Kasumi-1 (cell line): ENCODE measurements at places on chromosomes 3 and 15.
A peak's percentile ranks its signal among the peaks of the same experiment; 100 is the strongest.

- no peak for DNase-seq
Measured at GRCh38 chr15:60905587-60905986, 323.5 kb downstream of the RORA start.

GRCh38 chr3:50164984-50165909 lies 10.1 kb downstream of the SEMA3F start:
- DNase-seq = no peak

- no peak for DNase-seq
Measured at GRCh38 chr3:132573797-132574211, 23.3 kb upstream of the ACKR4 start.

- DNase-seq = no peak
Measured at GRCh38 chr3:105365391-105366325, 1.1 kb upstream of the ALCAM start.

GRCh38 chr3:186990878-186991308 lies 60.6 kb downstream of the ST6GAL1 start:
- DNase-seq = no peak

GRCh38 chr15:54687628-54688027 lies 509.1 kb downstream of the RSL24D1 start:
- DNase-seq = no peak

DNA sequence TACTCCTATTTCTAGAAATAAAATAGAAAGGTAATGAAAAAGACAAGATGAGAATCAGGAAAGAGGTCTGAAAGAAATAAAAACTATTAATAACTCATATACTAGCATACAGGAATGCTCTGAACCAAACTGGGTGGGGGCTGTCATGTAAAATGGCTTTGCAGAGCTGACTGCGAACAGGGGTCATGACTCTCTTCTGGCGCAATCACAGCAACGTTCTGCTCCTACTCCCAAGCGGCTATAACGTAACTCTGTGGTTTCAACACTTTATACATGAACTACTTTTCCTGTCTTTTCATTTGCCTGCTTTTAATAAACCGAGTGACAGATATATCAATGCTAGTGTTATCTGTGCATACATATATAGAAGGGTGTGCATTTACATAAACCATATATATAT lies 116.7 kb downstream of the DLG1 start:
- no peak for DNase-seq

DNA sequence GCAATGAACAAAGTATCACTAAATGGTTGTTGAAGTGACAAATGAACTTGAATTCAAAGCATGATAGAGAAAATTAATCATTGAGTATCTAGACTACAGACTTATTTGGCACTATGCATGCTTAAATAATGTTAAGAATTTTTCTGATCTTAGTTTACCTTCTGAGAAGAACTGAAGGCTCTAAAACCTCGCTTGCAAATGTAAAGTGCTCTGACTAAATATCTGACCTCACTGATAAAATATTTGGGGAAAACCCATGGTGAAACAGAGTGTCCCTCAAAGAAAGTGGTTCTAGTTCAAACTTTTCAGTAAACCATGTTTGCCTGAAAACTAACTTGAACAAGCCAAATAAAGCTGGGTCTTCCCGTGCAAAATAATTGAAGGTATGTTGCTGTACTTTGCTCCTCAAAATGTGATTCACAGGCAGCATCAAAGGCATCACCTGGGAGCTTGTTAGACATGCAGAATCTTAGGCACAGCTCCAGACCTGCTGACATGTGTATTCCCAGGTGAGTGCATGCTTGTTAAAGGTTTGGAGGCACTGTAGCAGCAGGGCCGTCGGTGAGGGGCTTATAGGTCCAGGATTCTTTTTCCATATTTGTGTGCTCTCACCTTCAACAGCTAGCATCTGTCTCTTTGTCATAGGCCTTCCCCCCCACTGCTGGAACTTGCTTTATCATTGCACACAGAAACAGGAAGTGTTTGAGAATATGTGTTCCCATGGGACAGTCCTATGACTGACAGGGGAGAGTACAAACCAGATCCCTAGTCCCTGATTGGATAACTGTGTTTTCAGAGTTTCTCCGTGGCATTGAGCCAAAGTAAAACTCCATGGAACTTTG lies 524.2 kb upstream of the LMCD1 start:
- DNase-seq = no peak

- no peak for DNase-seq
Measured at GRCh38 chr3:420584-420983, 224.0 kb downstream of the CHL1 start.

- DNase-seq = no peak
Measured at GRCh38 chr3:62882676-62883200, 7.5 kb upstream of the CADPS start.

- no peak for DNase-seq
Measured at GRCh38 chr3:171125010-171125409, 98.5 kb upstream of the SLC2A2 start.

- no peak for DNase-seq
Measured at GRCh38 chr3:171699601-171700000, 110.7 kb downstream of the PLD1 start.

DNA sequence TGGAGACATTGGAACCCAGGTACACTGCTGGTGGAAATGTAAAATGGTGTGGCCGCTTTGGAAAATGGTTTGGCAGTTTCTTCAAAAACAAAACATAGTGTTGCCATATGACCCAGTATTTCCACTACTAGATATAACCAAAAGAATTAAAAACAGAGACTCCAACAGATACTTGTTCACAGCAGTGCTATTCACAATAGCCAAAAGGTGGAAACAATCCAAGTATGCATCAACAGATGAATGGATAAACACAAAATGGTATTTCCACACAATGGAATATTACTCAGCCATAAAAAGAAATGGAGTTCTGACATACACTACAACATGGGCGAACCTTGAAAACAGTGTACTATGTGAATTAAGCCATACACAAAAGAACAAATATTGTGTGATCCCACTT lies 59.4 kb upstream of the TIMP4 start:
- no peak for DNase-seq

- no peak for DNase-seq
Measured at GRCh38 chr3:141261472-141262307, 30.1 kb downstream of the PXYLP1 start.

GRCh38 chr3:18946524-18946923 lies 201.8 kb upstream of the KCNH8 start:
- DNase-seq = peak; percentile 77

- no peak for DNase-seq
Measured at GRCh38 chr15:71779073-71779797, 31.1 kb upstream of the NR2E3 start.

DNA sequence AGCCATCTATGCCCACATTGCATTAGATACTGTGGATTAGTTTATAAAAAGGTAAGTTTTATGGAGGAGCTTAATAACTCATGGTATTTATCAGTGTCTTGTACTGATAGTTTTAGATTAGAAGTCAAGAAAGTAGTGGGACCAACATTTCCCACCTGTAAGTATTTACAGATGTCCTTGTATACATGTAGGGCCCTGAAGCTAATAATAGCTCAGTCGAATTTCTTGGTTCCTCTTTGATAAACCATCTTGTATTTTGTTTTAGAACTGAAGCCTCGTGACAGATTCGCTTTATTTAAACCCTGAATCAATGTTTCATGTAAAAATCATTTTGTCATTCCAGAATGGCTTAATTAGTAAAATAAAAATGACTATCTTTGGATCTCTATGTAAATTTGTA lies 73.4 kb downstream of the CRYBG3 start:
- no peak for DNase-seq

- DNase-seq = no peak
Measured at GRCh38 chr3:156379327-156379726, 175.6 kb downstream of the SSR3 start.

- peak; percentile 41 for DNase-seq
Measured at GRCh38 chr15:69976366-69976994, 121.2 kb downstream of the TLE3 start.

GRCh38 chr3:56415652-56416051 lies 52.6 kb downstream of the ERC2 start:
- DNase-seq = no peak

GRCh38 chr3:94061297-94061696 lies 1.4 kb downstream of the DHFR2 start:
- no peak for DNase-seq

DNA sequence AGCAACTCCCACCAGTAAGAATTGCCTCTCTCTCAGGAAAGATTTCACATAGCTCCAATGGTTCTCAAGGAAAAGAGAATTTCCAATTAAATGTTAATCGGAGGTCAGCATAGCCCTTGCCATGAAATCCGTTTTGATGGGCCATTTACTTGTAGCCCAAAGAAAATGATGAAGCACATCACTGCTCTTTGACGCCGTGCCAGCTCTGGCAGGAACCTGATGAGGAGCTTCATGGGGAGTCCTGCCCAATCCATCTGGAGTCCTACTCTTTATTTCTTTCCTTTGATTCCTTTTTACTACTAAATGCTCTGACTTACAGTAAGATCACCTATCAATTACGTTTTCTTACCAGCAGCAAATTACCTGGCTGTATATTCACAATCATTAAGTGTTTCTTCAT lies 84.7 kb downstream of the FGF12 start:
- no peak for DNase-seq

- no peak for DNase-seq
Measured at GRCh38 chr3:139970526-139970925, 35.5 kb downstream of the CLSTN2 start.

DNA sequence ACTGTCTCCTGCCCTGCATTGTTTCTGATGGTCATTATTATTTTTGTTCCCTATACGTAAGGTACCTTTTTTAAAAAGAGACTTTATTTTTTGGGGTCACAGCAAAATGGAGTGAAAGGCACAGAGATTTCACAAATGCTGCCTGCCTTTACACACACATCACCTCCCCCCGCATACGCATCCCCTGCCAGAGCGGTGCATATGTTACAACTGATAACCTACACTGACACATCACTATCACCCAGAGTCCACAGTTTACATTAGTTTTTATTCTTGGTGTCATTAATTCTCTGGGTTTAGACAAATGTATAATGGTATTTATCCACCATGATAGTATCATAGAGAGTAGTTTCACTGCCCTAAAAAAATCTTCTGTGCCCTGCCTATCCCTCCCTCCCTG lies 43.6 kb upstream of the KLF13 start:
- no peak for DNase-seq

- no peak for DNase-seq
Measured at GRCh38 chr3:174548841-174549623, 310.1 kb upstream of the NAALADL2 start.

DNA sequence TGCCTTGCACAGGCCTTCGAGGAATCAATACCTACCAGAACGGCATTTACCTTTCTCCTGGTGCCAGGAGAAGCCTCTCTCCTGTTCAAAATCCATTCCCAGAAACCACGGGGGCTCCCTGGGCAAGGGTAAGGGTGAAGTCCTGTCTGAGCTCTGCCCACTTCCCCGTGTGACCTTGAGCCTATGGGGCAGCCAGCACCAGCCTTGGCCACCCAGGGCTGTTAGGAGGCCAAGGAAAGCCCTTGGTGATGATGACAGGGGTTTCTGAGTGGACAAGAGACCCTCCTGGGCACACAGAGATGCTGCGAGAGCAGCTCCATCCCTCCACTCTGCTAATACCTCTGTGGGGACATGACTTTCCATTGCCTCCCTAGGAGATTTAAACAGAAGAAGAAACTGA lies 5.9 kb downstream of the SCN5A start:
- no peak for DNase-seq

GRCh38 chr3:45029661-45030060 lies 3.6 kb downstream of the CLEC3B start:
- DNase-seq = no peak

DNA sequence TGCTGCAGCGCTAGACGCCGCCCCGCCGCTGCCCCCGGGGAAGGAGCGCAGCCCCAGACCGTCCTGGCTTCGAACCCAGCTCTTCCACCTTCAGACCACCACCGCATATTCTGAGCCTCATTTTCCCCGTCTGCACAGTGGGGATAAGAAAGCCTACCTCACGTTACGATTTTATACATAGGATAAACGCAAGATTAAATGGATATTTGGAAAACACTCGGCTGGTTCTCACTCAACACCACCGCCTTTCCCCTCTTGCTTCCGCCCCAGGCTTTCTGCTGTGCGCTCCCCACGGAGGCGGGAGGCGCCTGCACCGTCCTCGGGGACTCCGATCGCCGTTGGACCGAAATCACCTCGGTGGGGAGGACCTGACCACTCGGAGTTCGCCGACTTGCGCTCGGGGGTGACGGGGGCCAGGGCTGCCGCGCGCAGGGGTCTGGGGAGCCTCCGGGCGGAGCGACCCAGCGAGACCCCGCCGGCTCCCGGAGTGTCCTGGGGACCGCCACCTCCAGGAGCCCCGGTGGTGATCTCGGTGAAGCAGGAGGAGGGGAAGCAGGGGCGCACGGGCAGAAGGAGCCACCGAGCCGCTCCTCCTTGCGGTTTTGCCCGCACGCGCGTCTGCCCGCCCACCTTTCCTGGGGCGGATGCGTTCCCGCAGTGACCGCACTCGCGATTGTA lies 4.0 kb downstream of the FBXL22 start:
- DNase-seq = no peak

- no peak for DNase-seq
Measured at GRCh38 chr3:196238612-196239560, 22.6 kb downstream of the SLC51A start.

DNA sequence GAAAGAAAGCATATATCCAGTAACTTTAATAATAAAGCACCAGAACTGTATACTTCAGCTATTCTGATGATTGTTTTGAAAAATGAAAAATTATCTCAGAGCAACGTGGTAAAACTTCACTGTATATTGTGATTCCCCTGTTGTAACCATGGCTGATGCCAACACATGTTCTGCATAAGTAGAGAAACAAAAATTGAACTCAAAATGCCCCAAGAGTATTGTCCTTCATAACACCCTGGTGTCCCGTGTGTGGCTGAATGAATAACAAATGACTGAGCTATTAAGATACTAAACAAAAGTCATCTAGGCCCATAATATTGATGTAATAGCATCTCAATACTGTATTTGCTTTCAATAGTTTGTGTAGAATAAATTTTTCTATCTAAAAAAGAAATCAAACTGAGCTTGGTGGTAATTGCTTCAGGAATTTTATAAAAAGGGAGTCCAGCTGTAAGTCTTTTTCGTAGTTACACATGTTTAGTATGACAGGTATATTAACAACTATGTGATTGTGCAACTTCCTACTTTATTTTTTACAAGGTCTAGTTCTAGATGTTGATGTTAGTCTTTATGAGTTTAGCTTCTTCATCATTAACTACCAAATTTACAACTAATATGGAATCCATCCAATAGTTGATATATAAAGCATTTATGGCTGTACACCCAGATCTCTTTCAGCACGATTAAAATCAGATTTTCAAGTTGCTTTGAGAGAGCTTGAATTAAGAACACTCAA lies 623.8 kb upstream of the AGTR1 start:
- DNase-seq = no peak

DNA sequence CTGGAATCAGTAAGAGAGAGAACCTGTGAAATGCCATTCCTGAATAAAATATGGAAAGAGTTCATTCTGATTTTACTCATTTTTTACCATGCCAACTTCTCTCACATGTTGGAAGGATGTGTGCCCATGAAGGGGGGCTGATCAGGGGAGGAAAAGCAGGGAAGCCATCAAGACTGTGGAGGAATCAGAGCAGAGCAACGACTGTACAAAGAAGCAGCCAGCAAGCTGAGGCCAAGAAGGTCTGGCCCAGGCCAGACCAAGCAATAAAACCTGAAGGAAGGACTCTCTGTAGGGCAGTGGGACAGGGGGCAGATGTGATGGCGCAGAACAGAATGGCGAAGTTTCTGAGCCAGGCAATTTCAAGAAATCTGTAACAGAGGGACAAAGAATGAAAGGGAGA lies 24.0 kb upstream of the ARNT2 start:
- DNase-seq = no peak
